ENCODE measurements at places on chromosomes 1 and 21.

DNA sequence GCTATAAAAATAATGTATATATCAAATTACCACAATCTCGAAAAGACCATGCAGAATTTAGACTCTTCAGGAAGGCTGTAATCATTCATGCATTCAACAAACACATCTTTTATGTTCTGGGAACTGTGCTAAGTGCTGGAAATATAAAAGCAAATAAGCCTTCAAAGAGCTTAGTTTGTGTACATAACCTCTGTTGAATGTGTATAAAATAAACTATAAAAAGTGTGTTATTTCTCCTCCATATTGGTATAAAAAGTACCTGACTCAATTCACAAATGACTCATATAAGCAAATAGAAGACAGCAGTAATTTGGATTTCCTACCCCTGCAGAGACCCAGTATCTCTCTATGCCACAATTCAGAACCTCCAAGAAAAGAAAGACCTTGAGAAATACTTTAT lies 36.8 kb downstream of the RAB3GAP2 start:
- no peak for DNase-seq

- DNase-seq: no peak
Measured at GRCh38 chr1:84724128-84724860, 34.0 kb upstream of the SSX2IP start.

GRCh38 chr1:151060657-151061421 lies 642 bp downstream of the MLLT11 start:
- DNase-seq: peak; percentile 45

GRCh38 chr1:236864996-236865817 lies 70.1 kb downstream of the MTR start:
- DNase-seq: no peak

GRCh38 chr1:74053407-74053806 lies 144.6 kb downstream of the LRRIQ3 start:
- DNase-seq: no peak

GRCh38 chr1:6869545-6869944 lies 84.3 kb downstream of the CAMTA1 start:
- DNase-seq: no peak

DNA sequence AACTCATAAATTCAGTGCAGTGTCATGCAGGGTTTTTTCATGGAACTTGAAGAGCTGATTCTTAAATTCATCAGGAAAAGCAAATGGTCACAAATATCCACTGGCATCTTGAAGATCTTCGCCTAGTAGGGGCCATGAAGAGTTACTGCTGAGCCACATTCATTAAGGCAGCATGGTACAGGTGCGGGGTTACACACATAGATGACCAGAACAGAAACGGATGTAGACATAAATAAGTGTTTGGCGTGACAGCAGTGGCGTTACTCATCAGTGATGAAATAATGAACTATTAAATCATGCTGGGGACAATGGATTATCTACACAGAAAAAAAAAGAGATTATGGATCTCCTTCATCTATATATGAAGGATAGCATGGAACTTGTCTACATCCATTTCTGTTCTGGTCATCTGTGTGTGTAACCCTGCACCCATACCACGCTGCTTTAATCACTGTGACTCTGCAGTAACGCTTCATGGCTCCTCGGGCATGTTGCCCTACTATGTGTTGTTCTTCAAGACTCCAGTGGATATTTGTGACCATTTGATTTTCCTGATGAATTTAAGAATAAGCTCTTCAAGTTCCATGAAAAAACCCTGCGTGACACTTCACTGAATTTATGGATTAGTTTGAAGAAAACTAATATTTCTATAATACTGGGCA lies 161.3 kb downstream of the GALNT2 start:
- no peak for DNase-seq

DNA sequence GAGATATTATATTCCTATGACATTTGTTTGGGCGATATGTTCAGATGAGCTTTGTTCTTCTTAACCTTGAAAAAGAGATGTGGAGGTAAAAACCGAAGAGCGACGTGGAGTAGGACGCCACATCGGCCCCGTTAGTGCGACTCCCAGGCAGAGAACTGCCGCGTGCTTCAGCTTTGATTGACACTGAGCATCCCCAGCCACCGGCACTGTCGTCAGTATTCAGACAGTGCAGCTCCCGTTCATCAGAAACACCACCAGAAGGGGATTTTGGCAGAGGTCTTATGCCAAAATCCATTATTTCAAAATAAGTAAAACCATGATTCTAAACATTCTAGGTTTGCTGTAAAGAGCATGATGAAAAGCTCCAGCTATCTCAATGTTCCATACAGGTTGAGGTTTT lies 66.5 kb downstream of the AGPAT3 start:
- no peak for DNase-seq

GRCh38 chr1:44154049-44154448 lies 12.6 kb upstream of the KLF18 start:
- no peak for DNase-seq

- DNase-seq: no peak
Measured at GRCh38 chr1:47575855-47576757, 138.3 kb downstream of the FOXD2 start.

GRCh38 chr1:106924360-106924759 lies 132.1 kb upstream of the PRMT6 start:
- DNase-seq: peak; percentile 91

DNA sequence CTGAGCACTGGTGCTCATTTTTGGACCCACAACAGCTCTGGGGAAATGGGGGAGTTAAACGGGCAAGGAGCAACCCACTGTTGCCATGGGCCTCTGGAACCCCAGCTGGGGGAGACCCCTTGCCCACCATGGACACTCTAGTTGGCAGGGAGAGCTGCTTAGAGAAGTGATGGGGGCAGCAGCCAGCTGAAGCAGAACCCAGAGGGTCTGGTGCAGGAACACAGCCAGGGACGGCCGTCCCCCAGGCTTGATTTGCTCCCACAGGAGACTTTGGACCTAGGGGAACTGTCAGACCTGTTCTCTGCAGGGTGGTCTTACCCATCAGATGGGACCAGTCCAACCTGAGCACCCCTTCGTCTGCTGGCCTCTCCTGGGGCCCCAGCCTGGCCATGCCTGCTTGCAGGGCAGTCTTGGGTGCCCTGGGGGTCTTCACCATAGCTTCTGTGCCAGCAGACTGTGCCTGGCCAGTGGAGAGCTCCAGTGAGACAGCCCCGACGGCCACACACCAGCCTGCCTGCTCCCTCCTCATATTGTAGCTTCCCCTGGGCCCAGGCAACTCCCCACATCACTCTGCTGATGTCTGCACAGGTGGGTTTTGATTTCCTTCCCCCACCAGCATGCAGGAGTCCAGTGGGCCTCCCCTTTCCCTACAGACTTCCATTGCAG lies 11.3 kb downstream of the SPATC1L start:
- DNase-seq: no peak

DNA sequence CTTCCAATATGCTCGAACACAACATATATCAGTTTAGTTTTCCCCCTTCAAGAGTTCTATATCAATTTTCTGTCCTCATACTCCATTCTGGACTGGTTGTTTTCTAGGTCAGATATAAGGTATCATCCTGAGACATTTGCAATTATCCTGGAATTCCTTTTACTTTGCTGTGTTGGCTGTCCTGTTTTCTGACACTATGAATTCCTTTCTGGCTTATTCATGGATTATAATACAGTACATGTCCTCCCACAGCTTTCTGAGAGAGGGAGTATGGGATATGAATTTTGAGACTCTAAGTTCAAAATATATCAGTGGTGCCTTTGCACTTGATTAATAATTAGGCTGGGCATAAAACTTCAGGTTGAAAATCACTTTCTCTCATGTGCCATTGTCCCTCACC lies 11.9 kb downstream of the PHTF1 start:
- DNase-seq: peak; percentile 84

GRCh38 chr21:15204140-15204969 lies 139.6 kb upstream of the NRIP1 start:
- no peak for DNase-seq

- DNase-seq: no peak
Measured at GRCh38 chr1:151970626-151971025, 23.0 kb downstream of the S100A10 start.

DNA sequence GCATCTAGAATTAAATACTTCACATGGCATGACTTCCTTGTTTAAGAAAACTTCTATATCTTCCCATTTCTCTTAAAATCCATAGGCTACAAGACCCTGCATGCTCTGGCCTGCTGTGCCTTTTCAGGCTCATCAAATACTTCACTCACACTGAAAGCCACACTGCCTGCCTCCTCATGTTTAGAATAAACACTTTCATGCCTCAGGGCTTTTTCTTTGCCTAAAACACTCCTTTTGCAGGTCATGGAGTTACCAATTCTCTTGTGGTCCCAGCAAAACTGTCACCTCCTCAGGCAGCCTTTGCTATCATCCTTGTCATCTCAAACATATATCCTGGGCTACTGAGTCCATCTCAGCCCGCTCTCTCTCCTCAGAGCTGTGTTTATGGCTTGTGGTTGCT lies 5.5 kb downstream of the SGIP1 start:
- no peak for DNase-seq

DNA sequence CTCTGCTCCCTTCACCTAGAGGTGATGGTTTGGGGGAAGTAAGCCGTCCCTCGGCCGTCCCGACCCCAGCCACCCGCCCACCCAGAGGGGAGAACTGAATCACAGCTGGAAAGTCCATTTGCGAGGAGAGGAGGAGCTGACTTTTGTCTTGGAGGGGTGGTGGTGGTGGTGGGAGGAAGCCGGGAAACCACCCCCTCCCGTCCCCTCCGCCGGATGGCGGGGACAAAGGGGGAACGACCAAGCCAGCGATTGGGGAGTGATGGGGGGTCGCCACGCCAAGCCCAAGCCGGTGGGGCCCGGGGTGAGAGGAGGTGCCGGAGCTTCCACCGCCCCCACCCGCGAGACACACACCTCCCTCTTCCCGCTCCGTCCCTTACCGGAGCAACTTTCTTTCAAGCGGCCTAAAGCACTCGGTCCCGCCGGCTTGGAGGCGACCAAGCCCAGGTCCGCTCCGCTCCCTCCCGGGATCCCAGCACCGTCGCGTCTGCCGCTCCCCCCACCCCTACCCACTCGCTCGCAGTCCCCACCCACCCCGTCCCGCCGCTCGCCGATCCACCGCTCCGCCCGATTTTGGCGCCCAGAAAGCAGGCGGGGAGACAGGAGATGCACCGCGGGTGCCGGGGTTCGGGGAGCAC lies 540 bp downstream of the ARHGEF2 start:
- no peak for DNase-seq

GRCh38 chr21:31870472-31871193 lies 2.2 kb upstream of the HUNK start:
- DNase-seq: no peak

DNA sequence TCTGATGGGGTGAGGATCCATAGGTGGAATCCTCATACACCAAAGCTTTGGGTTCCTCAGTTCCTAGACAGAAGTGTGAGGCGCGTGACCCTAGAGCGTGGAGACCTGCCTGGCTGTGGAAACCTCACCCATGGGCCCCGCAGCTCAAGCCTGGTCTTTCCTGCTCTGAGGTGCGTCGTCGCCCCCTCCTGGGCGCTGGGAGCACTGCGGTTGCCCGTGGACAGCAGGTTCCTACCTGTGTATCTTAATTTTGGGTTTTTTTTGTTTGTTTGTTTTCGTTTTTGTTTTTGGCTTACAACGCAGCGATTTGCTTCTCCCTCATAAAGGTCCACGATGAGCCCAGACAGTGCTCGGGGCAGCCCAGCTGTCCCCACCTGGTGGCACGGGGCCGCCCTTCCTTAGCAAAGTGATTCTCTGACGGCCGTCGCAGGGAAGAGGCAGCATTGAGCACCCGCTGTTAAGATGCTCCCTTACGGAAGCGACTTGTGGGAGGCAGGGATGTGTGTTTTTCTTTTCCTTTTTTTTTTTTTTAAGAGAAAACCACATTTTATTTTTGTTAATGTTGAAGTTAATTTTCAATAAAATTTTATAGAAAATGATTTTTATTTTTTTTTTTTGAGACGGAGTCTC lies 36.5 kb upstream of the TRAPPC10 start:
- peak; percentile 31 for DNase-seq

GRCh38 chr1:70169018-70169839 lies 36.1 kb downstream of the LRRC40 start:
- DNase-seq: no peak

DNA sequence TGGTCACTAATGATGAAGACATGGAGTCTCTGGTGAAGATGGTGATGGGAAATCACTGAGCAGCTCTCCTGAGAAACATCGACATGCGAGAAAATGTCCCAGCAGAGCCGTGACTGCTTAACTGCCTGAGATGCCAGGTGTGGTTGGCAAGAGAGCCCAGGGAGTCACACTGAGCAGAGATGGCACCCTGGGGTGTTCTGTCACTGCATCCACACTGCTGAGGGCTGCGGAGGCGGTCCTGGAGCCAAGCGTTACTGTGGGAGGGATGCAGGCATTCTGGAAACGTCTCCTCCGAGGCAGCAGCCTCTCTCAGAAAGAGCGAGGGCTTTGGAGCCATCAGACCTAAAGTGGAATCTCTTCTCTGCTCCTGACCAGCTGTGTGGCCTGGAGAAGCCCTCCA lies 57.2 kb downstream of the EPHB2 start:
- DNase-seq: no peak

- DNase-seq: no peak
Measured at GRCh38 chr1:206466840-206467649, 3.2 kb upstream of the IKBKE start.

GRCh38 chr21:38842079-38842478 lies 36.4 kb downstream of the ETS2 start:
- no peak for DNase-seq

- DNase-seq: no peak
Measured at GRCh38 chr1:209878964-209879363, 51.2 kb downstream of the UTP25 start.

DNA sequence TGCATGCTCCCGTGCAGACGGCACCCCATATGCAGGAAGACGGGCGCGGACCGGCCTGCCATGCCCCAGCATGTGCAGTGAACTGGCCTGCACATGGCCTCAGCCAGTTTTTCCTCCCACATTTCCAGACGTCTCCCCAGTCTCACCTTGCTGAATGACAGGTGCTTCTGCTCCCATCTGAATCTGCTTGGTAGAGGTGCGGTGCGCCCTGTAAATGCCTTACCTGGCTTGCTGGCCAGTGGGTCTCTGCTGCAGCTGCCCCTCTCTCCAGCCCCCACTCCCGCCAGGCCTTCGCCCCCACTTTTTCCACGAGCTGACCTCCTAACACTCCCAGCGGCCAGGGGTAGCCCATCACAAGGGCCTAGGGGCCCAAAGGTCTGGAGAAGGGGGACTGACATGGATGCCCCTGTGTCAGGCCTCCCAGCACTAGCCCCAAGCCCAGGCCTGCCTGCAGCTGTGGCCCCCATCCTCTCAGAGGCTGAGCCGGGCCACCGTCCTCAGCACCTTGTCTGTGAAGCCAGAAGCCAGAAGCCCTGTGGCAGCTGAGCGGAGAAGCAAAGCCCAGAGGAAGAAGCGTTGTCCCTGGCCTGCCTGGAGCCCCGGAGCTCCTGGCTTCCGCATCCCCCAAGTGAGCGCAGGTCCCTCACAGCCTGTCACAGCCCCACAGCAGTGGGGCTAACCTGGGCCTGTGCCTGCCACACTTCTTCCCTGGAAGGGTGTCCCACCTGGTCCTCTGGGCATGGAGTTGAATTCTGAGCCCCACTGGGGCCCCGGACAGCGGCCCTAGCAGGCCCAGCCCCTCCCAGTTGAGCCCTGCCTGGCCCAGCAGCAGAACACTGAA lies 3.7 kb upstream of the SLC19A1 start:
- DNase-seq: no peak

GRCh38 chr1:235766794-235767285 lies 99.9 kb downstream of the LYST start:
- DNase-seq: no peak

GRCh38 chr1:92399076-92399475 lies 87.6 kb downstream of the GFI1 start:
- no peak for DNase-seq

GRCh38 chr1:57845041-57845440 lies 421.2 kb upstream of the DAB1 start:
- no peak for DNase-seq

GRCh38 chr21:33843216-33843615 lies 72.4 kb downstream of the ATP5PO start:
- DNase-seq: no peak

All from kidney glomerular epithelial cell (primary cell).